Stimulated activated CD8-positive, alpha-beta memory T cell treated with anti-CD3 and anti-CD28 coated beads, Interleukin-2, amount 100 ng/mL, for 1 hour (primary cell): ENCODE measurements at places on chromosomes 2 and 18.

GRCh38 chr2:239365782-239366435 lies 34.9 kb downstream of the HDAC4 start:
- DNase-seq: no peak

DNA sequence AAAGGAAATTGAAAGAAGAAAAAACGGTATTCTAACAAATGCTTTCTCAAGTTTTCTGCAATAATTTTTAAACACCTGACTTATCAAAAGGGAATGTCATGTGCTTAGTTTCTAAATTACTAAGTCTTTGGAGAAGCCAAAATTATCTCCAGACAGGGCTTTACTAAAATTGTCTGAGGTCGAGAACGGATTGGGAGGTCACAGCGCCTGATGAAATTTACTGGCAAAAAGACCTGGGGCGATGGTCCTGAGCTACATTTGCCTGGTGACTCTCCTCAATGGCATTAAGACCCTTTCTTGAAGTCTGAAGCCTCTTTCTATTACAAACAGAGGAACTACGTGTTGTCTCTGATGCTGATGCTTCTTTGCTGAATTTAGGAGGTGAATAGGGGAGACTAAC lies 291.8 kb upstream of the SESTD1 start:
- DNase-seq: no peak

DNA sequence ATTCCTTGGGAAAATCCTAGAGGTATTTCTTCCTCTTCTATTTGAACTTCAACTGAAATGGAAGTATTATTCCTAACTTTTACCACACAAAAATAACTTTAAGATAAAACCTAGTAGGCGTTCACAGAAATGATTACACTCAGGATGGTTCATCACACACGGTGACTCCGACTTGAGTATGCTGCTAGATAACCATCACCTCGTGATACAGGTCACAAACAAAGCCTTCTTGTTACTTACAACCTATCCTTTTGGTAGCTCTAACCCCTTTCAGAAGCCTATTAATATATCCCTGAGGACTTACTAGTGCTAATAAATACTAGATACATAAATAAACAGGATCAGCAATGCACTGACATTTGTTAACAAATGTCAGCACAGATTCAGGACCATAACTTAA lies 101.0 kb upstream of the DNER start:
- no peak for DNase-seq

- no peak for DNase-seq
These were observed 25.2 kb upstream of the STON1 start for GRCh38 chr2:48504647-48505327.

GRCh38 chr18:50093366-50094064 lies 101.4 kb downstream of the MYO5B start:
- DNase-seq: no peak

DNA sequence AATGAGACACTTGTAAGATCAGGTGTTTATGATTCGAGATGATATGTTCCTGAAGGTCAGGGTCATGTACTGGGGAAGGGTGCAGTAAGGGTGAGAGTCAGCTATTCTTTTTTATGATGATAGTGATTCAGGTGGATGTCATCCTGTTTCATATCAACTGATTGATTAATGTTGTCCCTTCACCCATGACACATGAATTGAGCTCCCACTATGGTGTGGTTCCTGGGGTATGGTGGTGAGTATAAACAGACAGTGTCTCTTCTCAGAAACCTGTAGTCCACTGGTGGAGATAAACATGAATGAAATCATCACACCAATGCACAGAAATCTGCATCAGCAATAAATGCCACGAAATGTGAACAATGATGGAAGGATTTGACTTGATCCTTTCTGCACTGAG lies 37.4 kb upstream of the PAX8 start:
- DNase-seq: no peak

GRCh38 chr2:32464431-32464830 lies 107.6 kb downstream of the BIRC6 start:
- no peak for DNase-seq

- no peak for DNase-seq
These were observed 18.0 kb upstream of the FAP start for GRCh38 chr2:162261032-162261945.

DNA sequence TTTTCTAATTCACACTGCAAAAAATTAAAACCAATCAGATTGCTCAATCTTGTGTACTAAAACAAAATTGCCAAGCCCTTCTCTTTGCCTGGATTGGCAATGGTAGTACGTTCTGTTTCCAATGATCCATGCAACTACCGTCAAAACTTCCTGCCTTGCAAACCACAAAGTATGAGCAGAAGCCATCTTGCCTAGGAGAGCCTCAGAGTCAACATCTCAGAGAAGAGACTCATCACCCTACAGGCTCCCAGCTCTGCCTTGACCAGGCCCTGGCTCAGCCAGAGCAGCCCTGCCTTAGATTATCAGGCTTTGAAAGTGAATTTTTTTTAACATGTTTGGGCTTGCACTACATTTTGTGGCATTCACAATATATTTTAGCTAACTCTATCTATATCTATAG lies 574.1 kb downstream of the SATB2 start:
- DNase-seq: no peak

- DNase-seq: no peak
These were observed 36.1 kb downstream of the CLASP1 start for GRCh38 chr2:121613152-121613551.

GRCh38 chr2:230258483-230258882 lies 32.9 kb downstream of the SP140 start:
- DNase-seq: no peak

GRCh38 chr2:109690457-109690821 lies 76.3 kb downstream of the SOWAHC start:
- no peak for DNase-seq

GRCh38 chr18:54075689-54076088 lies 148.8 kb downstream of the MBD2 start:
- DNase-seq: no peak

- DNase-seq: no peak
These were observed 416.9 kb upstream of the ID2 start for GRCh38 chr2:8264981-8265380.

DNA sequence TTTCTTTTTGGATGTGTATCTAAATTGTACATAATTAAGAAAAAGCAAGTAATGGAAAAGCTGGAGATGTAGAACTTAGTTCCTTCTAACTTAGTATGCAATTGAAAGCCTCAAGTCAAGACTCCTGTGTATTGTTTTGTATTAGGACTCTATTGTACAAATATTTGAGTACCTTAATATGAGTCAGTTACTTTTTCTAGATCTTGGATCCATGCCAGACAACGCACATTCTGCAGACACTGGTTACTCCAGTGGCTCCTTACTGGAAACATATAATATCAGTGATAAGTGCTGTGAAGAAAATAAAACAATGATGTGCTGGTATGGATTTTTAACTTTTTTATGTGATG lies 1.5 kb downstream of the SLC39A10 start:
- DNase-seq: no peak

DNA sequence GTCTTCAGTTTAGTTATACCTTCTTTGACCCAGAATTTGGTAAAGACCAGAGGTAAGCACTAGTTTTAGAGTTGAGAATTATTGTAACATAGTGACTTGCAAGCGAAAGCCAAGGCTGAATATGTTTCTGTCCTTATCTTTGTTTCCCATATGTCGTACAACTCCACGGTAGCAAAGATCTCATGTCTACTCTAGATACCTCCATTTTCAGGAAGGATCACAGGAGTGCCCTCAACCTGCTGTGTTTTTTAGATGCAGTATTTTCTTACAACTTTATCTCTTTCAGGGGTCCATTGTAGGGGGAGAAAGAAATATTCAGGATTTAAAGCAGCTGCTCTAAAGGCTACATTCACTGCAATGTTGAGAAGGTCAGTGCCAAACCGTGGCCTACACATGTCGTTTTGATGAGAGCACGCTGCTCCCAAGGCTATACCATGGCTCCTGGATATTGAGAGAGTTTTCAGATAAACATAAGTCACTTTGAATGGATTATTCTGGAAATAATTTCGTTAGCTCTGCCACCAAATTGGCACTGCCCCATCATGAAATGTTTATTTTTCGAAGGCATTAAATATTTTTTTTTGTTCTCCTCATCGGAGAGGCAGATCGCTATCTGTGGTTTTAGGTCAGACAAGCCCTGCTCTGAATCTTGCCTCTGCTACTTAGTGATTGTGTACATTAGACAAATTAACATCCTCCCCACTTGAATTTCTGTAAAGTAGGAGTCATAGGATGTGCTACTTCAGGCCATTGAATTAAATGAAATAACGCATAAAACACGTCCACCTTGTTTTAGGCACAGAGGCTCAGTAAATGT lies 2.1 kb downstream of the RHBDD1 start:
- no peak for DNase-seq

- no peak for DNase-seq
These were observed 151.3 kb upstream of the THUMPD2 start for GRCh38 chr2:39930175-39930917.

DNA sequence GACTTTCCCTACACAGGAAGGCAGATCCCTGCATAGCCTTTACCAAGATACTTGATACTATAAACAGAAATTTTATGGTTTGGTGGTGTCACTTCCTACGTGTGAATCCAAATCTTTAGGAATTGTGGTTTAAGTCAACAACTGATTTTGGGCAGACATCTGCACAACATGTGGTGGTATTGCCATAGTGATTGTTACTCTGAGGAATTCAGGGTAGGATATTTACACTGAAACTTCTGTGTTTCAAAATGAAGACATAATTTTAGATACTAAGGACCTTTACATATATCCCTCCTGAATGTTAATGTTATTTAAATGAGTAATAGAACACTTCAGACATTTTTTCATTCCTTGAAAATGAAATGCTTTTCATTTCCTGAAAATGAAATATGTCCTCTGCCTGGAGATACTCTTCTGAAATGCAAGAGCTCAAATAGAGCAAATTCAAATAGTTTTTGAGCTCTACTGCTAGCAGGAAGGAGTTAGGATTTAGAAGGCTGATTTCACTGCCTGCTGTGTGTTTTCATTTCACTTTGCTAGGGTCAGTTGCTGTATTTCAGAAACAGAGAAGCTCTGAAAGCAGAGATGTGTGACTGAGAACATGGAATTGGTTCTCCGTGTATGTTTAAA lies 77.2 kb downstream of the MDH1 start:
- no peak for DNase-seq

GRCh38 chr2:239472235-239472775 lies 71.5 kb upstream of the HDAC4 start:
- no peak for DNase-seq

- no peak for DNase-seq
These were observed 178.8 kb upstream of the HDAC4 start for GRCh38 chr2:239579524-239580198.

DNA sequence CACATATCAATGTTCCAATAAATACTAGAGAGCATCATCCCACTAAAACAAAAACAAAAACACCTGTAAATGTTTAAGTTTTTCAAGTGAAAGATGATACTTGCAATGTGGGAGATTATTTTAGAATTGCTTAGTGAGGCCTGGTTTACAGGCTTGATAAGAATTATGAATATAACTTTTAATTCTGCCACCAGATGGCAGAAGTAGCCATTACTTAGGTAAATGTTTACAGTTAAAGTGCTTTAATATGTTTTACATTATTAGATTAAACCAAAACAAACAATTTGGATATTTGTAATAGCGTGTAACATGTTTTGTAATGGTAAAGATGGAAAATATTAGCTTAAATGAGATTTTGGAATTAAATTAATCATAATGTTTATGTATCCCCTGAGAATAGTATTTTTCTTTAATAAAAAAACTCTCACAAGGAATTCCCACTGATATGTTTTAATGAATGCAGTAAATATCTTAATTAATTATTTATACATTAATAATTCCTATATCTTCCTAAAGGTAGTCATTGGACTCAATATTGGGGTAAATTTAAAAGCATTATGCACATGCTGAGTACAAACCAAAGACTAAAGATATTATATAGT lies 522.0 kb downstream of the SPAG16 start:
- DNase-seq: no peak

- no peak for DNase-seq
These were observed 24.0 kb upstream of the ITGB6 start for GRCh38 chr2:160224060-160224459.
